ENCODE measurements at places on chromosomes 12 and 14. TPM values are rescaled to one million over a fixed set of nuclear protein-coding genes. Genes with fewer than 3 reads are reported as not detected.

The RERG gene
- 6.8 TPM for polyA plus RNA-seq

The CKAP4 gene
- 31.0 TPM for polyA plus RNA-seq

The ZFHX2 gene
- polyA plus RNA-seq: 4.1 TPM

DNA sequence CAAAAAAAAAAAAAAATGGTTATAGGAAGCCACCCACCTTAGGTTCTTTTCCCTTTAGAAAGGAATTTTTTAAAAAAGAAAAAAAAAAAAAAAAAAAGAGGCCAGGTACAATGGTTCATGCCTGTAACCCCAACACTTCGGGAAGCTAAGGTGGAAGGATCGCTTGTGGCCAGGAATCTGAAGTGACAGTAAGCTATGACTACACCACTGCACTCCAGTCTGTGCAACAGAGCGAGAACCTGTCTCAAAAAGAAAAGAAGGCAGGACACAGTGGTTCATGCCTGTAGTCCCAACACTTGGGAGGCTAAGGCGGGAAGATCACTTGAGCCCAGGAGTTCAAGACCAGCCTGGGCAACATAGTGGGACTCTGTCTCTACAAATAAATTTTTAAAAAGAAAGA is 36.0 kb downstream of the SPTLC2 start:
- DNase-seq: no peak

DNA sequence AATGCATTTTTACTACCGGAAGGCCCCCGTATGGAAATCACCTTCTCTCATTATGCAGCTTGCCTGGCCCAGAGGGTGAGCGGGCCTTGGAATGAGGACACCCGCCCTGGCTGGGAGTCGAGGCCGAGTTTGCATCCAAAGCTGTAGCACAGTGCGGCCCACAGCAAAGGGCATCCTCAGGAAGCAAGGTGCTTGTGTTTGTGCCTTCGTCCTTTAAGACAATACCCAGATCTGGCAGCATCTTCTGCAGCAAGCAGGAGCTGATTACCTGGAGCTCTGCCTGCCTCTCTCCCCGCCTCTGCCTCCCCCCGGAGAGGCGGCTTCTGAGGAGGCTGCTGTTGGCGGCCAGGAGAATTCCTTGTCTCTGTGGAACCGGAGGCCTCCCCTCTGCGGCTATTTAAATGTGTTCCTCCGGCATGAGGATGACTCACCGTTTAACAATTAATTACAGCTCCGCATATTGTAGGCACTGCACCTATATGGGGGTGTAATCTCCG is 145.3 kb downstream of the CACNA1C start:
- peak; percentile 54 for DNase-seq

- DNase-seq: peak; percentile 14
These were observed 23.0 kb upstream of the NRDE2 start for GRCh38 chr14:90354551-90355298.

DNA sequence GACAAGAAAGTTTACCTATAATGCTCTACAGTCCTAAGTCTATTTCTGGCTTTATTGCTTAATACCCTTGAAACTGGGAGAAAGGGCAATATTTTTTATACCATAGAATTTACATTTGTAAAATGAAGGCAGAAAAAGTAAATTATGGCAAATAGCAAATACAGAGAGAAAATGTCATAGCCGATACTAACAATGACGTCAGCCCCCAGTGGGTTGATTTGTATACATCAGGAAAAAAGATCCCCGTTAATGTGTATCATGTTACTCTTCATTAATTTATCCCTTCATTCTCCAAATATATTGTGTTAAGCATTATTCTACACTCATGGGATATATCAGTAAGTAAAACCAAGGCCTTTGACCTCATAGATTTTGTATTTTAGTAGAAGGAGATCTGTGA is 445.1 kb upstream of the SYT1 start:
- no peak for DNase-seq

- DNase-seq: no peak
These were observed 80.3 kb downstream of the WDR20 start for GRCh38 chr14:102220031-102220430.

DNA sequence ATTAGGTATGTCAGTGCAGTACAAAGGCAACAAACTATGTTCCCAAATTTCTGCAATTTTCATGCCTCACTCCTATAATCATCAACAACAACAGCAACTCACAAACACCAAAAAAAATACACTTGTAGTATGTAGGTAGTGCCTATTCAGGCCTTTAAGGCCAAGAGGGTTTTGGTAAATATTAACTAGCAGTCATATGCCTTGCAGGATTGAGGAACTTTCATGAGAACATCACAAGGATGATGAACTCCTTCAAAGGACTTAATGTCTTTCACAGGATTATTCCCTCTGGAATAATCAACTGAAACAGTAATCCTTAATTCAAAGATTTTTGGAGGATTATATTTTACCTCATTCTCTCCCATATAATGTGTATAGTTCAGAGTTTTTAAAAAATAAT is 293.8 kb downstream of the NOVA1 start:
- DNase-seq: peak; percentile 52

DNA sequence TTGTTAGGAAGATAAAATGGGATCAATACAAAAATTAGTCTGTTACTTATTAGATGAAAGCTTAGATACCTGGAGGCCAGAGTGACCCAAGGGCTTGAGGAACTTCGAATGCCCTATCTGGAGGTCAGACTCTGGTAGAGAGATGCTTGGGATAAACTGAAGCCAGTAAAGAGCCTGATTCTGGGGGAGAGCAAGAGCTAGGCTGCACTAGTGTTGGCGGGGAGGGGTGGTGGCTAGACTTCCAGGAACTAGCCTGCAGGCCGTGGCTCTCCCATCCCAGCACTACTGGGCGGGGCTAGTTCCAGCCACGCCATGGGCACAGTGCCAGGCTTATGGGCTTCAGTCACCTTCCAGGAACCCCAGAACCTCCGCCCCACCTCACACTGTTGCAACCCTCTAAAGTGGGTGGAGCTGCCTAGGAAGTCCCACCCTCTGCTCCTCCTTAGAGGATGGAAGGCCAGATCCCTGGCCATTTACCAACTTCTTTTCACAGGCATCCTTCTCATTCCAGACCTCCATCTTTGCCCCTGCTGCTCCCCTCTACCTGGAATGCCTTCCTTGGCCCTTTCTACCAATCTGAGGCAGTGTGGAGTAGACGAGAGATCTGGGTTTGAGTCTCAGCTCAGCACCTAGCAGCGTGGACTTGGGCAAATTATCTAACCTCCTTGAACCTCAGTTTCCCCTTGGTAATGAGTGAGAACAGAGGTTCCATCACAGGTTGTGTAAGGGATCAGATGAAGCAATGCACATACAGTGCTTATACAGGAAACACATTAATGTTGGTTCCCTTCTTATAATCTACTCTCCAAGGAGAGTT is 6.3 kb upstream of the NFE2 start:
- DNase-seq: peak; percentile 96

- no peak for DNase-seq
These were observed 42.9 kb downstream of the WSCD2 start for GRCh38 chr12:108172033-108172432.

DNA sequence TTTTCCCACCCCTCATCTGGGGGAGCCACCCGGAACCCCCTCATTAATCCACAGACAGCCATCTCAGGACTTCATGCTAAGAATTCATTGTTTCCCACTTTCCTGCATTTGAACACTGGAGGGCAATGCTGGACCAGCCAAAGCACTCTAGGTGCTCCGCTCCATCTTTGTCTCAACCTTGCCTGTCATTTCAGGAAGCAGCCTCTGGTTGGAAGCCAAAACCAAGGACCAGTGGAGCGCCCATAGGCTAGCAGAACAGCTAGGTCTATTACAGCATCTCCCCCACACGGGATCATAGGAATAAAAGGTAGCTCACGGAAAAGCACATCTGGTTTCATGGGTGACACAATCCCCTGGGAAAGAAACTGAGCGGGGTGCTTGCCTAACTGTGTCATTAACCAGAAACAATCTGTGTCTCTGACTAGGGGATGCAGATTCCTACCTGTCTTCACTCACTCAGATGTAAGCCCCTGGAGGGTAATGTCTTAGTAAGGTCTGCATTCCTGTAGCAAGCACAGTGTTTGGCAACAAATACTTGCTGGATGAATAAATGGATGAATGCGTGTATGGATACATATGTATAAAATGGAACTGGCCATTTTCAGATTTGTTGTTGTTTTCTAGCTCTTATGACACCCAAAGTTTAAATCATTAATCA is 197.0 kb downstream of the DAD1 start:
- peak; percentile 36 for DNase-seq

Data from large intestine (tissue), 12 donors.